ENCODE measurements at places on chromosomes 1 and 21. TPM values are rescaled to one million over a fixed set of nuclear protein-coding genes. Genes with fewer than 3 reads are reported as not detected.

RGS13 gene
- not detected for total RNA-seq

DNA sequence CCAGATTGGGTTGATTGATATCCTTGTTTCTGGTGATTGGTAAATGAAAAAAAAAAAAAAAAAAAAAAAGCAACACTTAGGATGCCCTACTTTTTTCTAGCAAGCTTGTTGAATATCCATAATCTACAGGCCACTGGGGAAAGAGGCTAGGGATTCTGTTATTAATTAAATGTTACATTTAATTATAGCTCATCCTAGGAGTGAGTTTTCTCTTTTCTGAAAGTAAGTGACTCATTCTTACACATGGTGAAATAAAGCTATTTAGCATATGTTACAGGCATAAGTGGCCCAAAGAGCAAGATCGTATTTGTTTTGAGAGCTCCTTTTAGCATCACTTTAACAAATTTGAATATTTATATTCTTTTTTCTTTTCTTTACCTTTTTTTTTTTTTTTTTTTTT is 94.5 kb downstream of the FNBP1L start:
- DNase-seq = no peak

S100A1 gene
- not detected for total RNA-seq

DNA sequence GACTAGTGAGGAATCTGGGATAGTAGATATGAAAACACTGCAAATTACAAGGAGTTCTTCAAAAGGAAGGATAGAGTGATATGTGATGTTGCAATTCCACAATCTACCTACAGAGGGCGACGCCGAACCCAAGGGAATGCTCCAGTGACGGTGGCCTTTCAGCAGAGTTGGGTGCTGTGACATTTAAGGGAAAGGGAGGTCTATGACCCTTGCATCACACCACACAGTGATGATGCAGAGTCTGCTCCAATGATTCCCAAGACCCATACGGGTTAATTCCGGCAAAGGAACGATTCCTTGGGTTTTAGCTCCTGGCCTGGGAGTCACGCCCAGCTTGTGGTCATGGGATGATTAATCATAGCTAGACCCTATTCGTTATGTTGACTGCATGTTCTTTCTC is 123.0 kb upstream of the IGSF21 start:
- DNase-seq = peak; percentile 16

GRCh38 chr1:154479764-154480421 is 22.1 kb upstream of the TDRD10 start:
- DNase-seq = peak; percentile 87

TMEM51 gene
- 16.6 TPM for total RNA-seq

DNA sequence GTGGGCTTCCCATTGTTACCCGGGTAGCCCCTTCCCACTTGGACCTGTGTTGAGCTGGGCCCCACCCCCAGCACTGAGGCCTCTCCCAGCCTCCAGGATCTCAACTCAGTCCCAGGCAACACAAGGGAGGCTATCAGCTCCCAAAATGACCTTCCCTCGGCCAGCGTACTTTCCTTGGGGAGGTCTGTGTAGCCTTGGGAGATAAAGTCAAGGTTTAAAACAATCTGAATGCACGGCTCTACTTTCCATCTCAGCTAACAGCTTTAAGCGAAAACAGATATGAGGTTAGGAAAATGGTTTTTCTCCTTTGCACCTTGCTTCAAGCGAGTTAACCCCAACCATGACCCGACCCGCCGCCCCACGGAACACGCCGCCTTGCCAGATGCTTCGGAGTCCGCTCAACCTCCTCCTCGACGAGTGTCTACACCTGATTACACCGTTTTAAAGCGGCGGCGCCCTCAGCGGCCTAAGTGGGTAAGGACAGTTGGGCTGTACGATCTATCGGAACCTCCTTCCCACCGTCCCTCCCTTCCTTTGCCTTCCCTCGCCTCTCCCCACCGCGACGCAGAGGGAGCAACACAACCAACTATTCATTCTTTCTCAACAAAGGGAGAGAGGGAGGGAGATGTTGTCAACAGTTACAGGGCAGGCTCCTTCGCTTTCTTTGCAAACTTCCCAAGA is 1.1 kb downstream of the BCAR3 start:
- DNase-seq = peak; percentile 86

KCNN3 gene
- not detected for total RNA-seq

EXTL1 gene
- not detected for total RNA-seq

- DNase-seq = no peak
Observed at GRCh38 chr1:1947493-1947892, 28.4 kb upstream of the TMEM52 start.

DDX59 gene
- total RNA-seq = 22.9 TPM

GRCh38 chr1:94103608-94104007 is 17.3 kb downstream of the ABCA4 start:
- no peak for DNase-seq

GRCh38 chr1:115262886-115263285 is 75.2 kb downstream of the NGF start:
- no peak for DNase-seq

- no peak for DNase-seq
Observed at GRCh38 chr1:201562659-201563405, 23.9 kb downstream of the NAV1 start.

TPTE gene
- not detected for total RNA-seq

IL19 gene
- not detected for total RNA-seq

- DNase-seq = no peak
Observed at GRCh38 chr1:221559911-221560310, 182.0 kb downstream of the DUSP10 start.

- DNase-seq = no peak
Observed at GRCh38 chr1:221309723-221310122, 430.5 kb downstream of the HLX start.

Data from Caki2 (cell line).